Stimulated activated CD8-positive, alpha-beta memory T cell treated with anti-CD3 and anti-CD28 coated beads, Interleukin-2, amount 100 ng/mL, for 48 hours (primary cell): ENCODE measurements at places on chromosomes 6 and 20.

GRCh38 chr20:20229595-20229994, 138.3 kb upstream of the INSM1 start:
- no peak for DNase-seq

DNA sequence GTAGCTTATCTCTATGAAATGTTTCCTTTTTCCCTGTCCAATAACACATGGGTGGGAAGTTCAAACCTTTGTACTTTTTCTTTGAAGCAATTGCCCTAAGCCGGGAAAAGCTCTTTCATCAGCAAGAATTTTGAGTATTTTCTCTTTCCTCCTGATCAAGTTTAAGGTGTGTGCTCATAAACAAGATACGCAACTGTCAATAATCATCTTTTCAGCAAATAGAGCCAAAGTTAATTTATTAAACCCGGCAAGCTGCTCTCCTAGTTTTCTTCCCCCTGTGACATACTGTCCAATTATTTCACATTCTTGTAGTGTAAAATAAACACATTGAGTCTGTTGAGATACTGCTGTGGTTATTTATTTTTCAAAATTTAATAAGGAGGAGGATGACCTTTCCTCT, 194.4 kb downstream of the EDN1 start:
- DNase-seq, result no peak

DNA sequence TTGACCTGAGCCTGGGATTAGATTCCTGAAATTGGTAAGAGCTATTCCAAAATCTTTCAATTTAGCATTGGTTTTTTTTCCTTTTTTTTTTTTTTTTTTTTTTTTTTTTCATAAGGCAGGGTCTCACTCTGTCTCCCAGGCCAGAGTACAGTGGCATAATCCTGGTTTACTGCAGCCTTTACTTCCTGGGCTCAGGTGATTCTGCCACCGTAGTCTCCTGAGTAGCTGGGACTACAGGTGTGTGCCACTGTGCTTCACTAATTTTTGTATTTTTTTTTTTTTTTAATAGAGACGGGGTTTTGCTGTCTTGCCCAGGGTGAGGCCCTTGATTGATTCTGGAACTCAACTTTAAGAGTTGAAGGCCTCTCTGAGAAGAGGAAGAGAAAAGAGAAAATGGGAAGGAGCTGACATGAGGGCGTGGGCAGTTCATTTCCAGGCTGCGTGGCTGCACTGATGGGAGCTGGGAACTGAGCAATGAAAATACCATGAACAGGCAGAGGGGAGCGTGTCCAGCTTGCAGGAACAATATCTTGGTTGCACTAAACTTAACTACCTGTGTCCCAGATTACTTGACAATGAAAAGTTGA, 24.6 kb downstream of the KDM1B start:
- no peak for DNase-seq

GRCh38 chr20:62316331-62317166, 13.8 kb downstream of the ADRM1 start:
- no peak for DNase-seq

- no peak for DNase-seq
Observed at GRCh38 chr6:88166493-88167351, 575 bp upstream of the CNR1 start.

DNA sequence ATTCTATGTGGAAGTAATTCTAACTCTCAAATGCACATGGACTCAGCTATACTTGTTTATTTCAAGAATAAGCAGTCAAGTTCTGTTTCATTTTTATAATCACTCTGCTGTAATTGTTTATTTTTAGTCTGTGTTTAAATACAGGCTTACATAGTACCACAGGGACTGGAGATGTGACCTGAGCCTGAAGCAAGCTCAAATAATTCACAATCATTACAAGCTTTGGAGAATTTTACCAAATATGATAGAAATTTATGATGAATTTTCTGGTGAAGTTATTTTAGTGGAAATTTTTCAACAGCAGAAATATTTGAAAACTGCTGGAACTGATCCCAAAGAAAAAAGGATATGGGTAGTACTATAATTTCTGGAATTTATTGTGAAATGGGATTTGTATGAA, 41.6 kb upstream of the DSE start:
- no peak for DNase-seq

DNA sequence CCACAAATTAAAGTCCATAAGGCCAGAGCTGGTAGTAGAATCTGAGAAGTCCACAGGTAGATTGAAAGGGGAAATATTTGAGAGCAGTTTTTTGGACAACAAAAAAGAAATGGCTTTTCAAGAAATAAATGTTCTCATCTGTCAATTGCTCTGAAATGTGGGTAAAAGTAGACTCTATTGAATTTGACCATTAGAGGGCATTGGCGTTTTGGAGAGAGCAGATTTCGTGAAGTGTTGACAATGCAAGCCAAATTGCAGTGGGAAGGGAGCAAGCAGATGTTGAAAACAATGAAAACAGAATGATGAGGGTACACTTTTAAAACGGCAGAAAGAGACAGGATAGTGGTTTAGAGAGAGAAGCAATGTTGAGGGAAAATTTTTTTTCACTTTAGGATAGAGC, 149.1 kb upstream of the FAM83B start:
- DNase-seq, result no peak

GRCh38 chr6:75284632-75285282, at the start of gene TMEM30A:
TMEM30A (minus strand) TSS chr6:75284792; CDS start chr6:75284638, 154 bp downstream.
- peak; percentile 92 for DNase-seq

- no peak for DNase-seq
Observed at GRCh38 chr20:5714261-5715041, 35.8 kb upstream of the SHLD1 start.

GRCh38 chr20:22411286-22411626, 173.1 kb downstream of the FOXA2 start:
- DNase-seq, result no peak
